ENCODE measurements at places on chromosomes 7 and 10.

- DNase-seq, result no peak
Observed at GRCh38 chr7:99860281-99861127, 16.3 kb downstream of the OR2AE1 start.

DNA sequence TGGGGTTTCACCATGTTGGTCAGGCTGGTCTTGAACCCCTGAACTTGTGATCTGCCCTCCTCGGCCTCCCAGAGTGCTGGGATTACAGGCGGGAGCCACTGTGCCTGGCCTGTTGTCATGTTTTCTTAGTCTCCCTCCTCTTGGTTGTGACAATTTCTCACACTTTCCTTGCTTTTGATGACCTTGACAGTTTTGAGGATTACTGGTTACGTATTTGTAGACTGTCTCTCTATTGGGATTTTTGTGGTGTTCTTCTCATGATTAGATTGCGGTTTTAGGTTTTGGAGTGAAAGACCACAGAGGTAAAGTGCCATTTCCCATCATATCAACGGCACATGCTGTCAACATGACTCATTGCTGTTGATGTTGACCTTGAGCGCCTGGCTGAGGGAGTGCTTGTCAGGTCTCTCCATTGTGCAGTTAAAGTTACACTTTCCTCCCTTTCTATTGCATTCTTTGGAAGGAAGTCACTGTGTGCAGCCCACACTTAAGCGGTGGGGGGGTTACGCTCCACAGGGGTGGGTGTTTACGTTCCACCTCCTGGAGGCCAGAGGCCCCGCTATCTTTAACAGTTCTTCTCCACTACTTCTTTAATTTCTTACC lies 10.8 kb downstream of the NEURL1 start:
- DNase-seq, result no peak

DNA sequence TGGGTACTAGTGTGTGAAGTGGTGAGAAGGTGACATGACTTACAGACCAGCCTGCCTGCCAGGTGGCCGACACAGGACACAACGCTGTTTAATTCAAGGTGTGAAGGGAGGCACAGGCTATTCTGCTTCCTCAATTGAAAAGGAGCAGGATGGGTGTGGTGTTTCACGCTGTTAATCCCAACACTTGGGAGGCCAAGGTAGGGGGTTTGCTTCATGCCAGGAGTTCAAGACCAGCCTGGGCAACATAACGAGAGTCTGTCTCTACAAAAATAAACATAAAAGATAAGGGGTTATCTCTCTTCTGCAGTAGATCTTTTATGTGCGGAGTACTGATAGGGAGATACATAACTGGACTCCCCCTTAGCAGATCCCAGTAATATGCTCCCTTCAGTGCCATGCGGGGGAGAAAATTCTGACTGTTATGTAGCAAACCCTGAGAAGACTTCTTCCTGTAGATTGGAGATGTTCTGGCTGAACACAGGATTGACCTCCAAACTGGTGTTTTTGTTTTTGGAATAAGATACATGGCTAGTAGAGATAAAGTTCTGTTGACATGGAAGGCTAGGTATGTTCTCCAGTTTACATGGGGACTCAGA lies 63.2 kb downstream of the CCNY start:
- no peak for DNase-seq

DNA sequence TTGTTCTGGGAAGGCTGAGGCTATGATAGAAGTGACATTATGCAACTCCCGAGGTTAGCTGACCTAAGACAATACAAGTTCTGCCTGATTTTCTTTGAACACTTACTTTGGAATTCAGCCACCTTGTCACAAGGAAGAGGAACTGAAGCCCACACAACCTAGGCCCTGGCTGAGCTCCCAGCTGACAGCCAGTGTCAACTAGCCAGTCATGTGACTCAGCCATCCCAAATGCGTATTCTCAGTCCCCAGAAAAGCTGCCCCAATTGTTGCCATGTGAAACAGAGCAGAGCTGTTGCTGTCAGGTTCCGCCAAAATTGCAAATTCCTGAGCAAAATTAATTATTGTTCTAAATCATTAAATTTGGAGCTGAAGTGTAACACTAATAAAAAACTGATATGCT lies 1010.0 kb downstream of the XPNPEP1 start:
- DNase-seq, result no peak

DNA sequence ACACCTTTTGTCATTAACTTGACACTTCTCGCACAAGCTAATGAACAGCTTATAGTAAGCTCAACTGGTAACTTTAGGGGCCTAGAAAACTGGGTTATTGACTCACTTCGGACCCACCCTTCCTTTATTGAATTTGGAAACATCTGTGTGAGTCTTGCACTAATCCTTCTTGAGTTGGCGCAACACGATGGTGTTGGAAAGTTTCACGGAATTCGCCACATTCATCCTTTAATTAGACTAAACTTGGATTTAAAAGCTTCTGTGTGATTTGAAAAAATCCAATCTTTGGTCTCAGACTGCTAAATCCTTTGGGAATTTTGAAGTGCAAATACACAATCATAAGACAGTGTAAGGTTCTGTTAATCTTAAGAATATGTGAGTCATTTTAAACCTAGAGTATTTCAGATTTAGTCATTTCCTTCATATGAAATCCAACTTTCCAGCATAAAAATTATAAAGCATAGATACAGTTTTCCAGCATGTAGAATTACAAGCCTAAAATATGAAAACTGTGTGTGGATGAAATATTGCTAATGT lies 15.1 kb downstream of the FZD8 start:
- DNase-seq, result no peak

GRCh38 chr10:123804716-123805115 lies 86.9 kb downstream of the CPXM2 start:
- DNase-seq, result no peak

- DNase-seq, result no peak
Observed at GRCh38 chr7:66669088-66669487, 40.4 kb downstream of the KCTD7 start.

DNA sequence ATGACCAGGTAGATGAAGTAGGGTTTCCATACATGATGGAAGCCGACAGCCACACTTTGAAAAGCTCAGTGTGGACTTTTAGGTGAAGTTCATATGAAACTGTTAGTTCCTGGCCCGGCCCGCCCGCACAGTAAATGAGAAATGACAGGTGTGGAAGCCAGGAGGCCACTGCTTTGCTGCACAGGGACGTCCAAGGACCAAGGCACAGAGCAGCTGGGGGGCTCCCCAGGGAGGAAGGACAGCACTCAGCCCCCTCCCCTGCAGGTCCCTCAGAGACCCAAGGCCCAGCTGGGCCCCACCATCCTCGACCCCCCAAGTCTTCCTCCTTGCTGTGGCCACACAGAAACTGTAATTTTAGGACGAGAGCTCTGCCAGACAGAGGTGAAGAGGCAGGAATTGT lies 219.2 kb downstream of the PTPRN2 start:
- DNase-seq, result no peak

GRCh38 chr7:15905251-15906040 lies 219.0 kb upstream of the MEOX2 start:
- DNase-seq, result no peak

DNA sequence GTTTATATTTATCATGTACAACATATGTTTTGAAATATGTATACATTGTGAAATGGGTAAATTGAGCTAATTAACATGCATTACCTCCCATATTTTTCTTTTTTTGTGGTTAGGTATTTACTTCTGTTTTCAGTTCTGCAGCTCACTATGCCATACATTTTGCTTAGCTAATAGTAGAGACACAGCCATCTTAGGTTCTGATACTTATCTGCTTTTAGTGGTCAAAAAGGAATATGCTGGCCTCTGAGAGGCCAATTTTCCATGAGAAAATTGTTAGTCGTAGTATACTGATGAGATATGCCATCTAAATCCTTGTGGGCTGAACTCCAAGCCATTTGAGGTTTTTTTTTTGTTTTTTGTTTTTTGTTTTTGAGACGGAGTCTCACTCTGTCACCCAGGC lies 31.0 kb downstream of the SGPL1 start:
- no peak for DNase-seq

DNA sequence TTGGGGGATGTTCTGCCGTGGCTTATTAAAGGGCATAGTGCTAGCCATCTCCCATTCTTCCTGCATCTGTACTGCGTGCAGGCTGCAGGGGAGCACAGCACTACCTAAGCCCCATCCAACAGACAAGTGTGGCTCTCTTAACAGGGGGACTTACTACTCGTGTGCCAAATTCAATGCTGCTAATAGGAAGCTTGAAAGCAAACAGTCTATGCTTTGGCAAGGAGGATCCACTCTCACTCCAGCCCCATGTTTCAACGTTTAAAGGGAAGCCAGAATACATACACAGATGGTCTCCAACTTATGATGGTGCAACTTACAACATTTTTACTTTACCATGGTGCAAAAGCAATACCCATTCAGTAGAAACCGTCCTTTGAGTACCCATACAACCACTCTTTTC lies 228.0 kb upstream of the C7orf33 start:
- DNase-seq, result no peak

- no peak for DNase-seq
Observed at GRCh38 chr10:88012641-88013040, 149.2 kb downstream of the PTEN start.

- DNase-seq, result no peak
Observed at GRCh38 chr10:86968994-86969355, 693 bp downstream of the ADIRF start.

DNA sequence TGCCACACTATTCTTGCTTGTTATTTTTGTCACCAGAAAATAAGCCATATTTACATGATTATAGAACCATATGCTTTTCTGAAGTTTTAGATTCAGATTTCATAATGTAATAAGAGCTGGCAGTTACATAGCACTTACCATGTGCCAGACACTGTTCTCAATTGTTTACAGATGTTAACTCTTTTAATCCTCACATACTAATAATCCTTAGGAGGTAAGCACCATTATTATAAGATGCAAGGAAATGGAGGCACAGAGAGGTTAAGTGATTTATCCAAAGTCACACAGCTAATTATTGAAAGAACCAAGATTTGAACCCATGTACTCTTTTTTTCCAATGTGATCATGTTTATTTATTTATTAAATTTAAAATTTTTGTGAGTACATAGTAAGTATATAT lies 57.2 kb downstream of the CREB5 start:
- DNase-seq, result no peak

DNA sequence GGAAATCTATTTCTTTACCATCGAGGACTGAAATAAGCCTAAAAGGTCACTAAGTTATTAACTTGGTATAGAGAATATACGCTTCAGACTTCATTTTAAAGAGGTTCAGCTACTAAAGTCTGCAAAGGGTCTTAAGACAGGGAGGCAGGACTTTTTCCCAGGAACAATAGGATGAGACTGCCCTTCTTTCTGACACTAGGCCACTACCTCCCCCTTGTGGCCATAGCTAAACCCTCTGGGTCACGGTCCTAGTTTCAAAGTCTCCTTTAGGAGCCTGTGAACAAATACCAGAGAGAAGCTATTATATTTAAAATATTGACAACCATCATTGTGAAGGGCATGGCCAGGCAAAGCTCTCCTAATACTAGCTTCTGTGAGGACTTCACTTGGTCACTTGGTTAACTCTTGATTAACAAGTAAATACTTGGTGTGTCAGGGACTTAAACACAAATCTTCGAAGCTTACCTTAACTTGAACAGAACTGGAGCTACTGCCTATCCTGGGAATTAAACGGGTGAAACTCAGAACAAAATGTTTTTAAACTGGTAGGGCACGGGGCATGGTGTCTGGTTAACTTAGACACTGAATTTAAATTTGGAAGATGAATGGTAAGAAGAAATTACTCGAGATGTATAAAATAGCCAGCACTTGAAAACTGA lies 75.6 kb downstream of the CCDC6 start:
- no peak for DNase-seq

DNA sequence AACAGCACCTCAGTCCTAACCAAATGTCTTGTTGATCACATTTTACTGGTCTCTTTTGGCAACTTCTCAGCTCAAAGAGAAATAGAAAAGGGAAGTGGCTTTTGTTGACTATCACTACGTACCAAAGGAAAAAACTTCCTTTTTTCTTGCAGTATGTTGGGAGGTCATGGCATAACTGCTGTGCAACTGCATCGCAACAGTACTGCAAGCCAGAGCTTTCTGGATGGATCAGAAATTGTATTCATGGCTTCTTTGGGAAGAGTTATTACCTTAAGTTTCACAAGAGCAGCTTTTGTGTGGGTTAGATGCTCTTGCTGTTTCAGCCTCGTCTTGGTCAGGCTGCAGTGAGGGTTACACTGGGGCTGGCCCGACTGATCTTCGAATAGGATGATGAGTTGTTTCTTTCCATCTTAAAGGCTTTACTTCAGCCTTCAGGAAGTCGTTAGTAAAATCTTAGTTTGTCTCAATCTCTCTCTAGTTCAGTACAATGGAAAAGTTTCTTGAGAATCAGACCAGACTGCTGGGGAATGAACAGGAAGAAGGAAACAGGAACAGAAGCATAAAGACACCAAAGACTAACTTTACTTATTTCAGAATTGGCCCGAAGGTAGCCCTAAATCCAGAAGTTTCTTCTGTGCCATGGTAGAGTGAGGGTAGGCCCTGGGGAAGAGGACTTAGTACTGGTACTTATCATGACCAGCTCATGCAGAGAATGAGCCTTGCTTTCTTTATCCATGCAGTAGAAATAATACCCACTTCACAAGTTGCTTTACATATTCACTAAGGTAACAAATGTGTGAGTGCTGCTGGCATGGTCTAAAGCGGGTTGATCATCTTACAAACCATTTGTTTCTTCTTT lies 153.6 kb downstream of the CELF2 start:
- no peak for DNase-seq

DNA sequence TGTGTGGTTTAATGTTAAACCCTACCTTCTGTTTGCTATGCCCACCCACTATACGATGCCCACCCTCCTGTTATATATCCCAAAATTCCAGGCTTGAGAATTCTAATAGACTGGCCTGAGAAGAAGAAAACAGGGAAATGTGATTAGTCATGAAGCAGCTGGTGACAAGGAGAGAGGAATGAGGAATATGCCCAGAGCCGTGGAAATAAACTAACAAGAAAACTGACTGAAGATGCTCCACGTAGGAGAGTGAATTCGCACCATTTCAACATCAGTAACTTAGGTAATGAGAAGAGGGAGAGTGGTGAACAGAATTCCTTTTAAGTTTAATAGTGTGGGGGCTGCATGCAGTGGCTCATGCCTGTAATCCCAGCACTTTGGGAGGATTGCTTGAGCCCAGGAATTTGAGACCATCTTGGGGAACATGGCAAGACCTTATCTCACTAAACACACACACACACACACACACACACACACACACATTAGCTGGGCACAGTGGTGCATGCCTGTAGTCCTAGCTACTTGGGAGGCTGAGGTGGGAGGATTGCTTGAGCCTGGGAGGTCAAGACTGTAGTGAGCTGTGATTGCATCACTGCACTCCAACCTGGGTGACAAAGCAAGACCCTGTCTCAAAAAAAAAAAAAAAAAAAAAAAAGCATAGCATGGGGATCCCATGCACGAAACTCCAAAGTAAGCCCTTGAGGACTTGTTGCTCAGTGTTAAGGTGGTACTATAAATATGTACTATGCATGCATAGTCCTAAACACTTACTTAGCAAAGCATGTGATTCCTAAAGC lies 16.1 kb upstream of the SYPL1 start:
- DNase-seq, result no peak

DNA sequence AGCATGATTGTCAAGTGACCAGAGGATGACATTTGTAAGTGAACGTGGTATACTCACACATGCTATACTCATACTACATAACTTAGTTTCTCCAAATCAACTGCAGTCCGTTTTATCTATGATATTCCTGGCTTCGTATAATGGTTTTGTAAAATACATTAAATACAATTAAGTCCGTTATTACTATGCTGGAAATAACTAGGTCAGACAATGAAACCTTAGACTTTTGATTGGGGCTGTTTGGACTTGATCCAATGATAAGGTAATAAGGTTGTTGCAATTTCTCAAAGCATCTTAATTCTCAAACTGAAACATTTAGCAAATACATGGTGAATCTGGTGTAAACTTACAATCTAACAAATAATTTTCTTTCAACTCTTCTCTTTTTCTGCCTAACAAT lies 117.0 kb downstream of the TWIST1 start:
- DNase-seq, result no peak
